NCI-H82 (cell line): ENCODE measurements at places on chromosomes 1 and 21.

DNA sequence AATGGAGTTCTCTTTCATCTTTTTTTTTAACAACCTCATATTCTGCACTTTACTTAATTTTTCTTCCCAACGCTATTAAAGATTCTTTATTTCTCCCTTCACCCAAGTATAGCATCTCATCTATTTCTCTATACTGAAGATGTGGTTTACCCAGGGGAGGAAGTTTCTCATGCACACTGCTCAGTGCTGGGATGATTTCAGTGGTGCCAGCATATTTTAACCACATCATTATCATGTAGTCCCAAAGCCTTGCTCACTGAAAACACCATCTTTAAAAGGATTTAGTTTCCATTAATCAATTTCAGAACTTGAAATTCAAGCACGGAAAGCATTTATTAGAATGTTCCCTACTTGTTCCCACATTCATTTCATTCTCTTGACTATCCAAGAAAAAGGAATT, 725.7 kb downstream of the USP25 start:
- DNase-seq: no peak

- DNase-seq: no peak
Observed at GRCh38 chr1:24827379-24828135, 82.3 kb downstream of the CLIC4 start.

DNA sequence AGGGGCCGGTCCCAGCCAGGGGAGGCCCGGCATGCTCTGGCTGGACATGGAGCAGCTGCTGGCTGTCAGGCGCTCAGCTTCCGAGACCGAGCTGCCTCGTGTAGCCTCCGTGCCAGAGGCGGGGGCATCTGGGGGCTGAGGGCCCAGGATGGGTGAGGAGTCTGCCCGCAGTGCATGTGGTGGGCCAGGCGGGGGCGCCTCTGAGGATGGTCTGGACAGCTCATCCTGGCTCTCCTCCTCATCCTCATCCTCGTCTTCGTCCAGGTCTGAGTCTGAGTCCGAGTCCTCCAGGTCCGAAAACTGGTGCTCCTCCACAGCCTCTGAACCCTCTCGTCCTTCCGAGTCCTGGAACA, 28.9 kb upstream of the EDN2 start:
- DNase-seq: peak; percentile 34

DNA sequence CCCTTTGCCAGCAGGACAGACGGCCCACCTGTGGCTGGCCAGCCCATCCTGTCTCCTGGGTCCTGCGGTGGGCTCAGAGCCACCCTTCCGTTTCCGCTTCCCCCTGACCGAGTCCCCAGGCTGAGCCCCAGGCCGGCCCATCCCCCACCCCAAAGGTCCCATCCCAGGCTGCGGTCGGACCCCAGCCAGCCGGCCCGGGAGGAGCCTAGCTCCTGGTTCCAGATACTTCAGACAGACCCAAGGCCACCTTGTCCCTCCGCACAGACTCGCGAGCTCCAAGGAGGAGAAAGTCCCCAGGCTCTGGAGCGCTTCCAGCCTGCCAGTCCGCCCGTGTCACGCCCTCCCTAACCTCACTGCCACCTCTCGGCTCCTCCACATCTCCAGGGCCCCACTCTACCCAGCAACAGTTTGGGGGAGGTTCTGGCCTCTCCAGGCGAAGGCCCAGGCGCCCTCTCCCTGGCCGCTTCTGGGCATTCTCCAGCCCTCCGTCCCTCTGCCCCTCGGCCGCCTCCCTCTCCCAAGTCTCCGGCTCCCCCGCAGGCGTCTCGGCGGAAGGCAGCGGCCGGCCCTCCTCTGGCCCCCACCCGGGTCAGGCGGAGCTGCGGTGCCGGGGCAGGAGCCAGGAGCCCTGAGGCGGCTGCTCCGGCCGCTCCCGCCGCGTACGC, 835 bp downstream of the LRRN2 start:
- DNase-seq: peak; percentile 69

DNA sequence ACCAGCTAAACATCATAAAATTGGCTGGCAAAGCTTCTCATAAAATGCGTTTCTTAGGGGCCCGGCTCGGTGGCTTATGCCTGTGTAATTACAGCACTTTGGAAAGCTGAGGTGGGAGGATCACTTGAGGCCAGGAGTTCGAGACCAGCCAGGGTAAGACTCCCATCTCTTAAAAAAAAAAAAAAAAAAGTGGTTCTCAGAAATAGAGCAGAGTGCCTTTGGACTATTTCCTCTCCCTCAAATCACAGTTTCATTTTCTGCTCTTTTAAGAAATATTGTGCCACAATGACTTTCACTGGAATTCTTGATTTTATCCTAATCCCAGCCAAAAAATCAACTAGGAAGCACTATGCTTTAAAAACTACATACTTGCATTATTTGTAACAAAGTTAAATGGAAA, 13.3 kb downstream of the HSF2BP start:
- no peak for DNase-seq

- DNase-seq: peak; percentile 75
Observed at GRCh38 chr1:234780531-234781162, 170.7 kb upstream of the IRF2BP2 start.
